ENCODE measurements at places on chromosomes 7 and 10. TPM values are rescaled to one million over a fixed set of nuclear protein-coding genes. Genes with fewer than 3 reads are reported as not detected.

PDE1C gene
- total RNA-seq: 0.29 TPM

DNA sequence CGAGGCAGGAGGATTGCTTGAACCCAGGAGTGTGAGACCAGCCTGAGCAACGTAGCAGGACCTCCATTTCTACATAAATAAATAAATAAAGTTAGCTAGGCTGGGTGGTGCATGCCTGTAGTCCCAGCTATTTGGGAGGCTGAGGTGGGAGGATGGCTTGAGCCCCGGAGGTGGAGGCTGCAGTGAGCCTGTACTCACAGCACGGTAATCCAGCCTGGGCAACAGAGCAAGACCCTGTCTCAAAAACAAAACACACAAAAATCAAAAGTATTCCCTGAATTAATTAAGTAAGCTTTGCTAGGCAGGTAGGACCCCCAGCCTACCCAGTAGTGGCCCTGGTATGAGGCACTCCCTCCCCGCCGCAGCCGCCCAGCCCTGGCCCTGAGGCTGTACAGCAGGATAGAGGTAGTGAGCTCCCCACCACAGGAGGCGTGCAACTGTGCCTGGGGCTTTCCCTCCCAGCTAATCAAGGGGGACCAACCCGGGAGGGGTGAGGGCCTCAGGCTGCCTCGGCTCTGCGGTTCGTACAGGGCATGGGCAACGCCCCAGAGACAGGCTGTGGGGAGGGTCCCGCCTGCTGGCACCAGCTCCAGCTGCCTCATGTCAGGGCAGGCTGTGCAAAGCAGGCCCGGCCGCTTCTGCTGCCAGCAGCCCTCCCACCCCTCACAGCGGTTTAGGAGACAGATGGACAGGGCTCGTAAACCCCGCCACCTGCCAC is 1.0 kb upstream of the CYP2W1 start:
- no peak for DNase-seq
- H3K4me1 ChIP-seq: peaks cover 4% of the 10 kb centered on the region
- H3K27ac ChIP-seq: no peak overlapping the region
- no peaks in the 10 kb centered on the region for H3K36me3 ChIP-seq
- no peak overlapping the region for H3K4me3 ChIP-seq

- H3K4me1 ChIP-seq: no peaks in the 10 kb centered on the region
- H3K4me3 ChIP-seq: no peak overlapping the region
- H3K36me3 ChIP-seq: no peaks in the 10 kb centered on the region
- no peak overlapping the region for H3K27ac ChIP-seq
- no peaks in the 10 kb centered on the region for H3K27me3 ChIP-seq
Measured at GRCh38 chr7:46035166-46035565, 114.1 kb upstream of the IGFBP3 start.

- no peaks in the 10 kb centered on the region for H3K4me1 ChIP-seq
- no peaks in the 10 kb centered on the region for H3K27me3 ChIP-seq
- DNase-seq: no peak
- H3K4me3 ChIP-seq: no peak overlapping the region
Measured at GRCh38 chr10:77104459-77104980, 533.1 kb downstream of the KCNMA1 start.

DNA sequence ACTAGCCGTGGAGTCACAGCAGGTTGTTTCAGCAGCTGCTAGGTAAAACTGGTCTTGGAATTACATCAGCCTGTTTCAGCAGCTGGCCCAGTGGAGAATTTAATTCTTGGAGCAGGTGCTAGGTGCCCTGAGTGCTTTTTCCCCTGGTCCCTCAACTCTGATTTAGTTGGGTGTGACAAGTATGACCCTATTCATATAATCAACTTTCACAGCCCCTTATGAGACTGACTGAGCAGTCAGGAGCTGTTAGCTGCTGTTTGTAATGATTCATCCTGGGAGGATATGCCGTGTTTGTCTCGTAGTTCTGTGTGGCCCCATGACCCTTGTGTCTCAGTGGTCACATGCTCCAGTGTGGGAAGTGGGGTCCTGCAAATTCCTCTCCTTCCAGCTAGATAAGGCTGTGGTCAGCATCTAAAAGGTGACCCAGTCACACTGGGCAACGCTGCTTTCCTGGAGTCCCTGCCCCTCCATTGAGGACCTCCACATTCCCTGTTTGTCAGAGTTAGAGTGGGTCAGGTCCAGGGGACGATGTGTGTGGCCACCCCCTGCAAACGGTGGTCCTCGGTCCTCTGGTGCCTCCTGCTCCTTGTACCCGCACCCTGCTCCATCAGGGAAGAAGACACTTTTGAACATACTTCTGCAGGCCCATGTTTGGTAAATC is 28.3 kb downstream of the TBATA start:
- no peak for DNase-seq
- H3K27ac ChIP-seq: no peak overlapping the region
- no peak overlapping the region for H3K4me3 ChIP-seq
- H3K36me3 ChIP-seq: no peaks in the 10 kb centered on the region
- H3K4me1 ChIP-seq: no peaks in the 10 kb centered on the region

DNA sequence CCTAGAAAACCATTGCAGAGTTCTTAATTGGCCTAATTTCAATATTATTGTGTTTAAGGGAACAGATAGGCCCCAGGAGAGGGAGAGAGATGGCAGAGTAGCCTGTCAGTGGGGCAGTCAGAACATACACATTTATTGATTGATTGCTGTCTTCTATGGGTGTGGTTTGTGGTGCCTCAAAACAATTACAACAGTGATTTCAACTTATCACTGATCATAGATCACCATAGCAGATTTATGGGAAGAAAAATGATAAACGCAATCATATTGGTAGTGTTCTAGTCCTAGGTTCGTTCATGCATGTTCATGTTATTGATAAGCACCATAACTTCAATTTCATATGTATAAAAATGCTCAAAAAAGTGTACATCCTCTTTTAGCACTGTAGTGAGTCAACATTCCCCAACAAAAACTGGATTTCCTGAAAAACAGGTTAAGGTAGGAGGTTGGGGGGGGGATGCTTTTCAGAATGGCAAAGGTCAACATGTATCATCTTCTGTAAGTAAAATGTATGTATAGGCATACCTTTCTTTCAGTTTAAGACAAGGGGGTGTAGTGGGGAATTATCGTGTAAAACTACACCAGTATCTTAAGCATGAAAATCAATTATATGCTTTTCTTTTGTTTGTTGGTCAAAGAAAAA is 1.1 kb upstream of the TNKS2 start:
- no peaks in the 10 kb centered on the region for H3K27me3 ChIP-seq
- H3K4me3 ChIP-seq: peak overlapping the region; percentile 85
- H3K4me1 ChIP-seq: peaks cover 7% of the 10 kb centered on the region
- peaks cover 18% of the 10 kb centered on the region for H3K36me3 ChIP-seq
- H3K27ac ChIP-seq: peak overlapping the region; percentile 94

DNA sequence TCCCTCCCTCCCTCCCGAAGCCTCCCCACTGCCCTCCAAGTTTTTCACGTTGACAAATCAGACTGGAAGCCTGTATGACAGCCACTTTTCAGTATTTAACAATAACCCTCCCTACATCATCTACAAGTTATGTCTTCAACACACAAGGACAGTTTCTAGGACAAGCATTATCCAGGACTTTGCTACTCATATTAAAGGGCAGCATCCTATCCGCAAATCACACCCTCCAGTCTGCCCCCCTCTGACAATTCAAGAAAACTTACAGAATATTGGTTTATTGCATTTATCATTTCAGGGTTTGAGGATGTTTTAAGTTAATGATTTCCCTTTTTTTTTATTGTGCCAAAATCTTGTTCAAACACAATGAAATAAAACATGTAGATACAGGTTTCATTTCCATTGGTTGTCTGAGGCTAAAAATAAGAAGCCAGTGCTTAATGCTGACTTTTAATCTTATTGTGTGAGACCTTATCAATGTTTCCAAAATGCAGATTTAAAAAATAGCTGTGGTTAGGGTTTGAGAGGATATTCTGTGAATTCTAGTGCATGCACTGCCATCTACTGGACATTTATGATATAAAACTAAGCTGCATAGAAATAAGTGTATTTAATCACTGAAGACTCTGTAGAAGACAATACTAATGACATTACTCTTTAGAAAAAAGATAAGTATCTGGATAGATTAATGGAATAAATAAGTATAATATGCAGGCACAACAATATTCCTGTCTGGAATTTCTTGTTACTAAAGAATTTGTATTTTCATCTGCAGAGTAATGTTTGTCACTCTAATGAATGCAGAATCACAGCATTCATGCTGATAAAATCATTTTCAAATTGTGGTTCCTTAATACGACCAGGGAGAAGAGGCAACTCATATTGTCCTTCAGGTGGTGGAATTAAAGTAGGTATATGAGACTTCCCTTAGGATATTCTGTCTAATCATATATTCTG is 64.1 kb downstream of the CAV1 start:
- H3K4me3 ChIP-seq: no peak overlapping the region
- DNase-seq: no peak
- H3K27ac ChIP-seq: no peak overlapping the region

- H3K4me3 ChIP-seq: no peak overlapping the region
- no peak overlapping the region for H3K27ac ChIP-seq
- no peaks in the 10 kb centered on the region for H3K27me3 ChIP-seq
Measured at GRCh38 chr10:28082885-28083284, 84.0 kb upstream of the ODAD2 start.

- H3K36me3 ChIP-seq: no peaks in the 10 kb centered on the region
- H3K27me3 ChIP-seq: no peaks in the 10 kb centered on the region
- no peak overlapping the region for H3K4me3 ChIP-seq
- no peak for DNase-seq
- peak overlapping the region; percentile 40 for H3K27ac ChIP-seq
Measured at GRCh38 chr10:75477680-75478079, 46.3 kb downstream of the LRMDA start.
